HT1080 (cell line): ENCODE measurements at places on chromosomes 7 and 10. TPM values are rescaled to one million over a fixed set of nuclear protein-coding genes. Genes with fewer than 3 reads are reported as not detected.

GRCh38 chr7:96287559-96287958, 34.3 kb downstream of the SLC25A13 start:
- DNase-seq: no peak

GRCh38 chr7:93359520-93360198, 127.5 kb downstream of the VPS50 start:
- DNase-seq: no peak

DNA sequence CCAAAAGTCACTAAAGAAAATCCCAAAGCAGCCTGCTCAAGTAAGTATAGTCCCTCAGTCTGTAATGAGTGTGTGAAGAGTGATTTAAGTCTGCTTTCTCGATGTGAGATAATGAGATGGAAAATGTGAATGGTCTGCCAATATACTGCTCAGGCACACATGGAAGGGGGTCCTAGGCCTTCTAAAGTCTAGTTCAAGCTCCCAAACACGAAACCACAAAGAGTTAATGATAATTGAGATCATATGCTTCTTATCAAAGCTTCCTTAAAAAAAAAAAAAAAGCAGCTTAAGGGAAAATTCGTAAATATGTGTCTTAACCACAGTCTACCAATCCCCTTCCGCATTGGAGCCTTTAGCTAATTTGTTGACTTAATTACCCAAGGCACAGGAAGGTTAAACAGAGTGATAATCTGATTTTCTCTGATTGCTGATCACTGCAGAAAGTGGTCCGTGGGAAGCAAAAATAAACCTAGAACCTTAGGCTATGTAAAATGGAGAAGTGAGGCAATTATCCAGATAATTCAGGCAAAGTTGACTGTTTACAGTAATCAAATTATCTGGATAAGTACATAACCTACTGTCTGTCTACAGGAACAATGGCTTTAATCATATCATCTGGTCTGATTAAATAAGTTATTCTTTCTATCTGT, 172.9 kb downstream of the MBL2 start:
- DNase-seq: no peak

DNA sequence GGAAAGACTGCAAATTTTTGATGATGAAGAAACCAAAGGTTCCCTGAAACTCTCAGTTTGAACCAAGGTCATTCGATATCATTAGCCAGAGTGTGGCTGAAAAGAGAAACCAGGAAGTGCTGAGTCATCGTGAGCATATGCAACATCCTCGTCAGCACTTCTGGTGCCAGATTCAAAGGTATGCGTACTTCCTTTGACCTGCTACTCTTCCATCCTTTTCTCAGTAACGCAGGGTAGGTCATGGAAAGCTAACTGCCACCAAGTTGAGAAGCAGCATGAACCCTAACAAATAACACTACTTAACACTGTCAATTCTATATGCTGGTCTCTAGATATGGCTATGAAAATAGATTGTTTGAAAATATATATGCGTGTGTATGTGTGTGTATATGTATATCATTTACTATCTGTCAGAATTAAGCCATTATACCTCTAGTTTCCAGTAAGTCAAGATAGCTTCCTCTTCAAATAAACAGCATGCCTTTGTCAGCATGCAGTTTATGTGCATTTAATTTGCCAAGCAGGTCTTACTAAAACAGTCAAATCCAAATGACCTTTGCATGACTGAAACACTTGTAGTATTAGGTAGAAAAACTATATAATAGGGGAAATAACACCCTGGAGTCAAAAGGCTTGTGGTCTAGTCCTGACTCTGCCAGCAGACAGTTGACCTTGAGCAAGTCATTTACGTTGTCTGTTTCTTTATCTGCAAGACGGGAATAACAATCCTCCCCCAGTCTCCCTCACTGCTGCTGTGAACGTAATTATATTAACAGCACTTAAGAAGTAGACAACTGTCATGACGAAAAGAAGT, 26.4 kb downstream of the CDK6 start:
- peak; percentile 93 for DNase-seq

GRCh38 chr10:110708776-110709443, 64.8 kb downstream of the RBM20 start:
- DNase-seq: no peak

DNA sequence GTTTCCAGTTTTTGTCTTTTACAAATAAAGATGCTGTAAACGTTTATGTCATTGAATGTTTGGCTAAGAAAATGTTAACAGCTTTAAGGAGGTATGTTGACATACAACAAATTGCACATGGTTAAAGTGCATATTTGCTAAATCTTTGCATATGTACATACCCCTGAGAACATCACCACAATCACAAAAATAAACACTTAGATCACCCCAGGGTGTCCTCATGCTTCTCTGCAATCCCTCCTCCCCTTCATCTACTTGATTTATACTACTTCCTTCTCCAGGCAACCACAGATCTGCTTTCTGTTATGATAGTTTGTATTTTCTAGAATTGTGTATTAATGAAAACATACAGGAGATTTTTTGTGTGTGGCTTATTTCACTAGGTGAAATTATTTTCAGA, 209.5 kb downstream of the GLRX3 start:
- DNase-seq: no peak

PAX4 gene
- total RNA-seq: not detected in 2 replicates
